Activated T-helper 2 cell treated with anti-CD3 and anti-CD28 coated beads, Interferon-gamma antibody, Interleukin-2, Interleukin-4, amounts not matched to agents 10 μg/mL and 5 μg/mL and 100 μg/mL, durations not matched to agents 14 hours and 24 hours and 36 hours (primary cell): ENCODE measurements at places on chromosomes 12 and 14. TPM values are rescaled to one million over a fixed set of nuclear protein-coding genes. Genes with fewer than 3 reads are reported as not detected.

GPR84 gene
- 1.8 and 2.3 TPM in 2 replicates for total RNA-seq

VRK1 gene
- total RNA-seq, result 67.8 and 70.4 TPM in 2 replicates

CD163L1 gene
- not detected in 2 replicates for total RNA-seq

KCNMB4 gene
- total RNA-seq, result 0.37 and 0.55 TPM in 2 replicates

ACYP1 gene
- total RNA-seq, result 42.8 and 43.5 TPM in 2 replicates

DPY19L2 gene
- total RNA-seq, result 0.32 and 0.91 TPM in 2 replicates

KRT72 gene
- total RNA-seq, result not detected in 2 replicates

ARHGDIB gene
- 535 and 561 TPM in 2 replicates for total RNA-seq
